NCI-H1048 (cell line): ENCODE measurements at places on chromosomes 7 and 10.

- DNase-seq, result no peak
Measured at GRCh38 chr7:94567396-94567795, 57.8 kb downstream of the CASD1 start.

DNA sequence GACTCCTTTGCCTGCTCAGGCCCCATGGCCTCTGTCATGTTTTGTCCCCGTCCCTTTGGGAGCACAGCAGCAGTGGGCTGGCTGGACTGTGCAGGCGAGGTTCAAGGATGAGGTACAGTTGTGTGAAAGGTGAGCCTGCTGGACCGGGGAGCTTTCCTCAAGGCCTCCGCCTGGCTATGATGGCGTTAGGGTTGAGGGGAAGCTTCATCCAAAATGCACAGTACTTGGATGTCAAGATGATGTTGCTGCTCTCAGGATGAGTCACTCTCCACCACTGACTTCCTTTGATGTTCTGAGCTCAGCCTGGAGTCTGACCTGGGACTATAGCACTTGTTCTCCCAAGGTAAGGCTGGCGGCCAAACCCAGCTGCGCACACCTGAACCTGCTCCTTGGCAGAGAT lies 152.7 kb upstream of the SHH start:
- no peak for DNase-seq

DNA sequence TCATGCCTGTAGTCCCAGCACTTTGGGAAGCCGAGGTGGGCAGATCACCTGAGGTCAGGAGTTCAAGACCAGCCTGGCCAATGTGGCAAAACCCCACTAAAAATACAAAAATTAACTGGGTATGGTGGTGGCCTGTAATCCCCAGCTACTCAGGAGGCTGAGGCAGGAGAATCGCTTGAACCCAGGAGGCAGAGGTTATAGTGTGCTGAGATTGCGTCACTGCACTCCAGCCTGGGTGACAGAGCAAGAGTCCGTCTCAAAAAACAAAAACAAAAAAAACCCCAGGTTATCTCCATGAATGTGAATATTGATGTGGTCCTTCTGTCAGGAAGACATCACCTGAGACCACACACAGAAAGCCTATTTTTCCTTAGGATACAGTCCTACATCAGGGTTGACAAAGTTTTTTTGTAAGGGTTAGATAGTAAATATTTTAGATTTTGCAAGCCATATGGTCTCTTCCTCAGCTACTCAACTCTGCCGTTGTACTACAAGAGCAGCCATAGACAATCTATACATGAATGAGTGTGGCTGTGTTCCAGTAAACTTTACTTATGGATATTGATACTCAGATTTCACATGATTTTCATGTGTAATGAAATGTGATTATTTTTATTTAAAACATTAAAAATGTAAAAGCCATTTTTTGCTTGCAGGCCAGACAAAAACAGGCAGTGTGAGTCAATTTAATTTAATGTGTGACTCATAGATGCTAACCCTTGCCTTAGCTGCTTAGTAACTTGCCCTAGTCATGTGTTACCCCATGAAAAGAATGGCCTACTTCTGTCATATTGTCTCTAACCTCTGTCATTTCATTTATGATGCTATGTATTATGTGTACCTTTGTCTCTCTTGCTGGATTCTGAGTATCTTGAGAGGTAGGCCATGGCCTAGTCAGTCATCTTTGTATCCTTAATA lies 78.1 kb downstream of the TPST1 start:
- DNase-seq, result no peak

DNA sequence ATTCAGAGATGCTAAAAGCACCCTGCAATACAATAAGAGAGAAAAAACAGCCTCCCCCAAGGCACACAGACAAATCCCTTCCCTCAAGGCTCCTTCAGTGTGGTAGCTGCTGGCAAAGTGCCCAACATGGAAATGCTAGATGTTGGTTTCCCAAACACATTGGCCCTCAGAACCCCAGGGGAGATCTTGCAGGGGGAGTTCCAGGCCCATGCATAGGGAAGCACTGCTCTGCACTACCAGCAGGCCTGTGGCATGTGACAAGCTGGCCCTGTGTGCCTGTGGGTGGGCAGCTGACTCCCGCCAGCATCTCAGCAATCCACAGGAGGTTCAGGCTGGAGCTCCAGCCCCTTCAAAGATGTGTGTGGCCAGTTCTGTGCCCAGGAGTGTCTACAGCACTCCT lies 16.8 kb upstream of the CSGALNACT2 start:
- DNase-seq, result no peak

GRCh38 chr10:34219753-34220548 lies 595.1 kb downstream of the PARD3 start:
- DNase-seq, result no peak

- DNase-seq, result no peak
Measured at GRCh38 chr7:29527505-29528108, 36.0 kb upstream of the PRR15 start.

DNA sequence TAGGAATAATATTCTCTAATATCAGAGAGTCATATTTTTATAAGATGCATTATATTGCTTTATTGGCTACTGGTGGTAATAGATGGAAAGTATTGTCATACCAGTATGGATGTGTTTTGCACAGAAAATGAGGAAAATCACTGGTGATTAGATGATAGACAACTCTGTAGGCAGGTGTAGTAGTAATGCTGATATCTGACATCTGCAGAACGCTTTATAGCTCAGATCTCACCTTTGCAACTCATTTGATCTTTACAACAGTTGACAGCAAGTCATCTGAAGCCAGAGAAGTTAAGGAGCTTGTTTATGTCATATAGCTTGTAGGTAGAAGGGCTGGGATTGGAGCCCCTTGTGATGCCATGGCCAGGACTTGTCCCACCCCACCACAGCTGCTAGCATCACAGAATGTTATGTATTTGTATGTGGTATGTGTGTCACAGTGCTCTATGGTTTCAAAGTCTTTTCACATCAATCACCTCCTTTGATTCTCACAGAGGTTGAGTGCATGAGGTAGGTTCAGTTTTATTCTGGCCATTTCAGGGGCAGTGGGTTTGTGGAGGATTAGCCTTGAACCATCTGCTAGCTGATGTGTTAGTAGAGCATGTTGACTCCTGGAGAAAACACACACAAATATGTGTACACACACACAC lies 140.0 kb downstream of the SORCS3 start:
- no peak for DNase-seq

DNA sequence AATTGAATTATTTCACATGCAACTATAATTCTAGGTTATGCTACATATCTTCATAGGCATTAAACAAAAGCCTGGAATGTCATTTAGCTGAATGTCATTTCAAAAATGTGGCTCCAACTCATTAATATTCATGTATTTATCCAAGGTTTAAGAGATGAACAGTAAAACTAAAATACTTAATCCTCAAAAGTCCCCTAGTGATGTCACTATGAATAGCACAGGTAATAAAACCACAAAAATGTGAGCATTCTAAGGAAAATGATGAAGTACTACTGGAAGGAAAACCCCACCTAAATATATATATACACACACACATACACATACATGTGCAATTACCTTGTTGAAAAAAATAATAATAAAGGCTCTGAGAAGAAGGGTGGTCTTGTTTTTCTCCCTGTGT lies 154.4 kb upstream of the ASAH2 start:
- DNase-seq, result no peak

DNA sequence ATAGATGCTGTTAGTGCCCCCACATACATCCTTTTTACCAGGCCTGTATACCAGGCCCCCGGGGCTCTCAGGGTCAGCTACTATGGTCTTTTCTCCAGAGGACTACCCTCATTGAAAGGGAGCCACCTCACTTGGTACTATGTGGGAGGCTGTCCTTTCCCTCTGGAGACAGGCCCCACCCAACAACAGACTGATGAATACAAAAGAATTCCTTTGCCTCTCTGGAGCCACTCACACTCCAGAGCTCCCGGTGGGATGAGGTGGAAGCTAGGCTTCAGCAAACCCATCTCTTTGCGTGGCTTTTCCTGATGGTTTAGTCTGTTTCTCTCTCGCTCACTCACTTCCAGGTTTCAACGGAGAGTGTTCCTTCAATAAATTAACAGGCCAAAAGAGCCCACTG lies 30.3 kb downstream of the ANKMY2 start:
- DNase-seq, result no peak

- DNase-seq, result no peak
Measured at GRCh38 chr10:100847440-100847839, 65.3 kb upstream of the SLF2 start.

DNA sequence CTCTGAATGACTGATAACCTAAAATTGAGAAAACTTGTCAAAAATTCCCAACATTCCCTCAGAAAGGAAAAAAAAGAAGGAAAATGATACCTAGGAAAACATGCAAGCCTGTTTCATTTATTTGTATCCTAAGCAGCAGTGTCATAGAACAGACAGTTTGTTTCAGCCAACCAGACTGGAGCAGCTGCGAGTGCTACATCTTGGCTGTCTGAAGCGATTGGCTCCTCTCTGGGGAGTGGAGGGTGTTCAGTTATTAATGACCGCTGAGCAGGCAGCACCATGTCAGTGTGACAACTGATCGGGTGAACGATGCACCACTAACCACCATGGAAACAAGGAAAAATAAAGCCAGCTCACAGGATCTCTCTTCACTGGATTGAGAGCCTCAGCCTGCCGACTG lies at the start of gene LRRN3:
LRRN3 (plus strand) TSS at position 282 of the 400 bp plus-strand sequence. CDS start 31,646 bp downstream, outside the sequence.
- DNase-seq, result no peak

DNA sequence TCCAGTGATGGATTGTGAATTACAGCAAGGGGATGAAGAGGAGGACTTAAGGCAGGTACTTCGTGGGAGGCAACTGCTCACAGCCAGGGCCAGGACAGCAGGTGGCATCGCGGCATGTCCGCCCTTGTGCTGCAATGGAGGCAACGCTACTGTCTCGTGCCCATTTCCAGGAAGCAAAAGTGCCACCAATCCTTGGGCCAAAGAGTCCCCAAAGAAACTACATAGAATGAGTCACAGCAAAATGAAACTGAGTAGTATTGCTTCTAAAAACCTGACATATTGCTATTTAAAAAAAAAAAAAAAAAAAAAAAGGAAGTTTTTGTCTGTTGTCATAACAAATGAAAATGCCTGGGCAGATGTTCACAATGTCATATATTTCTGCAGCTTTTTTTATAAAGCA lies 46.6 kb downstream of the RSU1 start:
- DNase-seq, result no peak
